ENCODE measurements at places on chromosomes 1 and 21. TPM values are rescaled to one million over a fixed set of nuclear protein-coding genes. Genes with fewer than 3 reads are reported as not detected.

Gene PBX1
- 79.2 TPM for total RNA-seq

GRCh38 chr1:183589874-183590243 is 400 bp downstream of the NCF2 start:
- H3K4me3 ChIP-seq, result no peak overlapping the region
- DNase-seq, result no peak
- no peaks in the 10 kb centered on the region for H3K36me3 ChIP-seq
- H3K4me1 ChIP-seq, result peaks cover 3% of the 10 kb centered on the region
- H3K27ac ChIP-seq, result no peak overlapping the region

GRCh38 chr1:47582891-47583608 is 145.2 kb downstream of the FOXD2 start:
- no peak overlapping the region for H3K27ac ChIP-seq
- no peaks in the 10 kb centered on the region for H3K4me1 ChIP-seq
- H3K4me3 ChIP-seq, result no peak overlapping the region

Gene UBL4B
- total RNA-seq, result not detected

GRCh38 chr21:28356422-28356821 is 636.3 kb downstream of the LTN1 start:
- no peaks in the 10 kb centered on the region for H3K36me3 ChIP-seq
- no peak overlapping the region for H3K27ac ChIP-seq
- H3K4me1 ChIP-seq, result no peaks in the 10 kb centered on the region

GRCh38 chr1:221309723-221310122 is 430.5 kb downstream of the HLX start:
- no peak overlapping the region for H3K4me3 ChIP-seq
- H3K4me1 ChIP-seq, result no peaks in the 10 kb centered on the region
- H3K27ac ChIP-seq, result no peak overlapping the region
